ENCODE measurements at places on chromosomes 6 and 20.
A peak's percentile ranks its signal among the peaks of the same experiment; 100 is the strongest.

DNA sequence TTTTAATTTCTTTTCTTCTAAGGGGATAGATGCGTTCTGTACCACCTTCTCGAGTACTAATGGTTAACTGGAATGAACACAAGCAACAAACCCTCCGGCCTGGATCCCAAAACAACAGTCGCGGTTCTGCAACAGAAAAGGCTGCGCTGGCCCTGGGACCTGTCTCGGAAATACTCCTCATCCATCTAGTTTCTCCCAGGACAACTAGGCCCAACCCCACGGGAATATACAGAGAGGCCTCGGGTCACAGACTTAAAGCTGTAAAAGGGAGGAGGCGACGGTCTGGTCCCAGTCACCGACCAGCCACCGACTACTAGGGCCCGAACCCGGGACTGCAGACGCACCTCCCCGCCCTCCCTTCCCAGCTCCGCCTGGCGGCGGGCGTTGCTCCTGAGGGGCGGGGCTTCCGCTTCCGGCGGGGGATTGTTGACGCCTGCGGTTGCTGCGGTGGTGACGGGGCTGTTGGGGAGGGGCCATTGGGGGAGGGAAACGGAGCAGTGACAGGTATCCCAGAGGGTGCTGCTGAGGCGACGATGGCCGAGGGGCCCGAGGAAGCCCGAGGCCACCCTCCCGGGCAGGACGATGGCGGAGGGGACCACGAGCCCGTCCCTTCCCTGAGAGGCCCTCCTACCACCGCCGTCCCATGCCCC, at the start of gene FAM8A1:
TSS of gene FAM8A1 (plus strand) at position 426 of the 650 bp plus-strand sequence. CDS start at position 534, 108 bp downstream.
- DNase-seq, result peak; percentile 97

- no peak for DNase-seq
These were observed 501.6 kb upstream of the MAP3K7 start for GRCh38 chr6:91088515-91088914.

- DNase-seq, result peak; percentile 5
These were observed 21.8 kb upstream of the LRRN4 start for GRCh38 chr20:6075428-6076219.

DNA sequence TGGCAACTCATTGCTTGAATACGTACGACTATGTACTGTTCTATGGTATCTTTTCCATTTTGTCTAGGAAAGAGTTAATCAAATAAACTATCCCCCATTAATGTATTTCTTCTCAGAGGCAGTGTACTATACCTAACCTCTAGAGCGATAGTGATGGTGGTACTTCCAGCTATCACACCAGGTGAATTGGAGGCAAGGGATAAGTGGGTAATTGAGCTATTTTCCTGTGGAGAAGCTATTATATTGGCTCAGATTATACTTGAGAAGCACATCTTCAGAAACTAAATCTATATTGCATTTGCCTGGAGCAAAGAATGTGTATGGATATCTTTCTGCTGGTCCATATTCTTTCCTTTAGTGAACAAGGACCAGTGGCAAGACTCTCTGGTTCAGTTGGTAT, 430.7 kb upstream of the KHDRBS2 start:
- no peak for DNase-seq

- no peak for DNase-seq
These were observed 195.8 kb downstream of the HAO1 start for GRCh38 chr20:7744411-7744810.

DNA sequence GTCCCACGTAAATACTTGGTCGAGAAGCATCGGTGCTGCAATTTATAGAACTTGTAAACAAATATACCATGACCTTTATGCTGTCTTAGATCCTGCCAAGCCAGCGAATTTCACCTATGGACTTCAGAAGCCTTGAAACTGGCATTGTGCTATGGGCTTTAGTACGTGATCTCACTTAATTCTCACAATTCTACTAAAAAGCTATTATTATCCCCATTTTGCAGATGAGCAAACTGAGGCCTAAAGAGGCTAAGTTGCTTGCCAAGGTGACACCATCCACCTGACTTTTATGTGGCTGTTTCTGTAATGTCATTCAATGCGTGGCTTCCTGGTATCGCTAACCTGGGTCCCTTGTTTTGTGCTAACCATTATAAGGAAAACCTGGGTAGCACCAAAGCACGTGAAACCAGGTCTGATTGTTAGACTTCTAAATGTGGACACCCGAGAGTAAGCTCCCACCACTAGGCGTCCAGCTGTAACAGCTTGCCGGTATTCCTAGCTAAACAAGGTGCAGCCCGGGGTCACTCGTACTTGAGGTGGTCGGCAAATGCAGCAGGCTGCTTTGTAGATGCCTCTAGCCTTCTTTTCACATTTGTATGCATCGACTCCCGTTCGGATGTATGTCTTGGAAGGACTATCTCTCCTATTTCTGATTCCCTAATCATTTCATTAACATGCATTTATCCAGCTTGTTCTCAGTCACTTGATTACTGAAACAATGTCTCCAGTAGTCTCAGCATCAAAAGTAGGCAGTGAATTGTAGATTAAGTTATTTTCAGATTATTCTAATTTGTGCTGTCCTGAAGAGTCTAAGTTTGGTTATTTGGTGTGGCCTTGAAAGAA, 1.1 kb downstream of the SYNJ2 start:
- DNase-seq, result no peak

GRCh38 chr6:169880516-169880915, 129.1 kb downstream of the ERMARD start:
- DNase-seq, result no peak

GRCh38 chr20:56200456-56200855, 48.1 kb upstream of the MC3R start:
- no peak for DNase-seq

- DNase-seq, result no peak
These were observed 8.1 kb downstream of the BEND6 start for GRCh38 chr6:56963043-56963442.

DNA sequence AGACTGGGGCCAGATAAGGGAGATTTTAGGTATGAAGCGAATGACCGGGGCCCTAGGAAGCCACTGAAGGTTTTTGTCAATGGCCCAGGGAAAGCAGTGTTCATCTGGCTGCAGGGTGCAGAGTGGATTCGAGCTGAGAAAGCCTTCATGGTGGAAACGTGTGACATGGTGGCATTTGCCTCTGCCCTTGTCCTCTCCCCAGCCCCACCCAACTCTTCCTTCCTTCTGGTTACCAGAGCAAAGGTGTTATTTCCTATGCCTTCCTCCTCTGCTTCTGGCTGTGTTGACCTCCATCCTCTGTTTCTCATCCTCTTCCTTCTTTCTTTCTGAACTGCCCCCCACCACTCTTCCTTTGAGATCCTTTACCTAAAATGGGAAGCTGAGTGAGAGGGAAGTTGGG, 195.1 kb upstream of the SUPT3H start:
- no peak for DNase-seq

DNA sequence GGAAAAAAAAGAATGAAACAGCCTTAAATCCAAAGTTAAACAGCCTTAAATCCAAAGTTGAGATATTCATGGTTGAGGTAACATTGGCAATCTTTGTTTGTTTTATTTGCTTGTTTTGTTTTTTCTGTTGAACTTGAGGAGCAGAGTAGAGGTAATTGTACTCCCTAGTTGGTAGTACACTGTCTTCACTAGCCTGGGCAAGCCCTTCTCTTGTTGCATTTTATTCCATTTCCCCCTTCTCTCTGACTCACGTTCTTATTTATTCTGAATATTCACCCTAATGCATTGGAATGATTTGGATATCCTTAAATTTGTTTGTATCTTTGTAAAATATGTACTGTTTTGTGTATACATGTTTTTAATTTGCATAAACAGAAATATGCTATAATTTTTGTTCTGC, 397.6 kb downstream of the CDC5L start:
- no peak for DNase-seq

DNA sequence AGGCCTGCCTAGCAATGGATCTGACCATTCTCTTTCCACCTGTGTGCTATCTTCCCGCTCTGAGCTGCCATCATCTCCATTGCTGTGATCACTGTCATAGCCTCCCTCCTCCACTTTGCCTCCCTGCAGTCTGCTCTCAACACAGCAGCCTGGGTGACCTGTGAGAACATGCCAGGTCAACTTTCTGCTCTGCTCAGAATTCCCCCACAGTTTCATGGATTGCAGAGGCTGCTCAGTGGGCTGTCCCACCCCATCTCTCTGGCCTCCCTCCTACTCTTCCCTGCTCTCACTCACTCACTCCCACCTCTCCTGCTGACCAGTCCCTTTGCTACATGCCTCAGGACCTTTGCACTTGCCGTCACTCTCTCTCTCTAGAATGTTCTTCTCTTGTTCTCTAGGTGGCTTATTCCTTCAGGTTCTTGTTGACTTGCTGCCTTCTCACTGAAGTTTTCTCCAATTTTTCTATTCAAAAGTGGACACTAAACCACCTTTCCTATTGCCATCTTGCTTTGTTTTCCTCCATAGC, 159.9 kb downstream of the CD83 start:
- no peak for DNase-seq

DNA sequence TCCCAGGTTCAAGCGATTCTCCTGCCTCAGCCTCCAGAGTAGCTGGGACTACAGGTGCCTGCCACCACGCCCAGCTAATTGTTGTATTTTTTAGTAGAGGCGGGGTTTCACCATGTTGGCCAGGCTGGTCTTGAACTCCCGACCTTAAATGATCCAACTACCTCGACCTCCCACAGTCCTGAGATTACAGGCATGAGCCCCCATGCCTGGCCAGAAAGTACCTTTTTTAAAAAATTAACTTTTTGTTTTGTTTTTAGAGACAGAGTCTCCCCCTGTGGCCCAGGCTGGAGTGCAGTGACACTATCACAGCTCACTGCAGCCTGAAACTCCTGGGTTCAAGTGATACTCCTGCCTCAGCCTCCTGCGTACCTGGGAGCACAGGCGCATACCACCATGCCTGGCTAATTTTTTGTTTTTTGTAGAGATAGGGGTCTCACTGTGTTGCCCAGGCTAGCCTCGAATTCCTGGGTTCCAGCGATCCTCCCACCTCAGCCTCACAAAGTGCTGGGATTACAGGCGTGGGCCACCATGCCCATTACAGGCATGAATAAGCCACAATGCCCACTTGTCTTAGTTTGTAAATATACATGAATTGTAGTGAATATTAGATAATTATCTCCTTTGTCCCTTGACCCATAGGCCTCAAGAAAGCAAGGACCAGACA, 17.4 kb upstream of the EEF1A1 start:
- no peak for DNase-seq

GRCh38 chr6:148416330-148416965, 73.8 kb downstream of the SASH1 start:
- DNase-seq, result no peak

- DNase-seq, result no peak
These were observed 197.6 kb downstream of the DLL1 start for GRCh38 chr6:170093276-170093657.

GRCh38 chr6:111802015-111802414, 71.2 kb downstream of the FYN start:
- DNase-seq, result no peak

- no peak for DNase-seq
These were observed 247.8 kb downstream of the CD83 start for GRCh38 chr6:14365393-14365792.

GRCh38 chr20:59781226-59781625, 152.2 kb downstream of the SYCP2 start:
- no peak for DNase-seq

GRCh38 chr6:163671355-163671754, 256.8 kb downstream of the QKI start:
- DNase-seq, result no peak

GRCh38 chr20:24672181-24672880, 202.9 kb downstream of the SYNDIG1 start:
- DNase-seq, result no peak

Measured in caudate nucleus (tissue), 63 donors.